NCI-H1092 (cell line): ENCODE measurements at places on chromosomes 4 and X.

DNA sequence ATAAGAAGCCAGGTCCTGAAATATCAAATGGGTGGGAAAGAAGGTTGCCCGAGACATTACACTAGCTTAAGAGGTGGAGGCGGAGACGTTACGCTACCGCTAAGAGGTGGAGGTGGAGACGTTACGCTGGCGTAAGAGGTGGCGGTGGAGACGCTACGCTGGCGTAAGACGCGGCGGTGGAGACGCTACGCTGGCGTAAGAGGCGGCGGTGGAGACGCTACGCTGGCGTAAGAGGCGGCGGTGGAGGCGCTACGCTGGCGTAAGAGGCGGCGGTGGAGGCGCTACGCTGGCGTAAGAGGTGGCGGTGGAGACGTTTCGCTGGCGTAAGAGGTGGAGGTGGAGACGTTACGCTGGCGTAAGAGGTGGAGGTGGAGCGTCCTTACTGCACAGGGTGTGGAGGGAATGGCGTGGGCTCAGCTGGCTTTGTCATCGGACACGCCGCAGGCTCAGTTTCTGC, 12.8 kb downstream of the CYP4V2 start:
- DNase-seq = peak; percentile 53

DNA sequence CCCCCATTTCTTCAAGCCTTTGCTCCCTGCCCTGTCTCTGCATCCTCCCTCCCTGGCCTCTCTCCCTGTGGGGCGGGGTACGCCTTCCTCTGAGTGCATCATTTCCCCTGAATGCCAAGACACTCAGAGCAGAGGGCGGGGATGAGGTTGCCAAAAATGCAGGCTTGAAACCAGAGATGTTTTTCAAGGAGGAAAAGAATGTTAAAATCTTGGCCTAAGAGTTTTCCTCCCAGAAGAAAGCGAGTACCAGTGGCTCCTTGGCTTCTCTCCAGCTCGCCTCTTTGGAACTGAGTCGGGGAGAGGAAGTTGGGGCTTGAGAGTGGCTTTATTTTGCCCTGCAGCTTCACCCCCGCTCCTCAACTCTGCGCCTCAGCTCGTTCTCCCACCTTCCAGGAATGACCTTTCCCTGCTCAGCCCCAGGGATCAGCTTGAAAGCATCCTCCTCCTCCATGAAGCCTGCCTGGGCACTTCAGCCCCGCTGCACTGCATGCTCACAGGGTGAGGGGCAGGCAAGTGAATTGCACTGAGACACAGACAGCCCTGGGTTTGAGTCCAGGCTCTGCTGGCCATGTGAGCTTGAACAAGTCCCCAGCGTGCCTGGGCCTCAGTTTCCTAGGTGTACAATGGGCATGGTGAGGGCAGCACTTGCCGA, 57.5 kb upstream of the SORCS2 start:
- DNase-seq = no peak

DNA sequence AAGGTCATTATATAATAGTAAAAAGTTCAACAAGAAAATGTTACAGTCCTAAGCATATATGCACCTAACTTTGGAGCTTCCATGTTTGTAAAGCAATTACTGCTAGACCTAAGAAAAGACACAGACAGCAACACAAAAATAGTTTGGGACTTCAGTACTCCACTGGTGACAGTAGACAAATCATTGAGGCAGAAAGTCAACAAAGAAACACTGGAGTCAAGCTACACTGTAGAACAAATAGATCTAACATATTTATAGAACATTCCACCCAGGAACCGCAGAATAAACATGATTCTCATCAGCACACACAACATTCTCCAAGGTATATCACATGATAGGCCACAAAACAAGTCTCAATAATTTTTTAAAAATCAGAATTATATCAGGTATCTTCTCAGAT, 42.6 kb downstream of the ARFIP1 start:
- DNase-seq = no peak

GRCh38 chr4:52368895-52369294, 290.2 kb downstream of the USP46 start:
- peak; percentile 21 for DNase-seq

GRCh38 chr4:53489279-53489889, 101.9 kb downstream of the LNX1 start:
- no peak for DNase-seq

- DNase-seq = no peak
Measured at GRCh38 chr4:102321260-102321995, 23.9 kb downstream of the SLC39A8 start.

- no peak for DNase-seq
Measured at GRCh38 chr4:73308286-73308685, 49.7 kb upstream of the ANKRD17 start.

GRCh38 chrX:41693024-41693423, 4.3 kb downstream of the GPR34 start:
- no peak for DNase-seq

DNA sequence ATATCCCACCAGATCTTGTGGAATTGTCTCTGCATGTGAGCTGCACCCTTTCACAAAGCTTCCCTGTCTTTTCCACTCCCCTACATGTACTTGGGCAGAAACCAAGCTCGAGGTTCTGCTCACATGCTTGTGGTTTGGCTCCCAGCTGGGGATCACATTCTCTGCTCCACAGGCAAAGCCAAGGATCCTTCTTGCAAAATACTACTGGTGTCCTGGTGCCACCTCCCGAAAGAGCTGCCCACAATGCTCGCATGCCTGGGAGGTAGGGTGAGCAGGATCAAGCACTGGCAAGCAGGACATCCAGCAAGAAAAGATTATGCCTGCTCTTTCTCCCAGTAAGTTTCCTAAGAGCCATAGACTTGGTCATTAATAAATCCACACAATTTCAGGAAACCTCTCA, 45.1 kb upstream of the PPARGC1A start:
- DNase-seq = no peak

DNA sequence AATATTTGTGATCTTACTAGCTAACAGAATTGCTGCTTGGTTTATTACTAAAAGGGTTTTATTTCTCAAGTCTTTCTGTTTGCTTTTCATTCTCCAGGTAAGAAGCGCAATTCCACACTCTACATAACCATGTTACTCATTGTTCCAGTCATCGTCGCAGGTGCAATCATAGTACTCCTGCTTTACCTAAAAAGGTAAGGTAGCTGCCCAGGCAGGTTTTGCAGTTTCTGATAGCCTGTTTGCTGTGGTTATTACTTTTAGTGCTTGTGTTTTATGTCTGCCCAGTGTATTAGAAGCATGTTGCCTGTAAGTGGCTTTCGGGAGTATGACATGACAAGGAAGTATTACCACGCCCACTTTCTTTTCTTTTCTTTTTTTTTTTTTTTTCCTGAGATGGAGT, 46.4 kb downstream of the IL13RA1 start:
- no peak for DNase-seq

GRCh38 chr4:24179201-24179840, 289.5 kb upstream of the PPARGC1A start:
- DNase-seq = no peak

- no peak for DNase-seq
Measured at GRCh38 chr4:99437723-99438404, 2.7 kb upstream of the ADH7 start.

- DNase-seq = no peak
Measured at GRCh38 chr4:152856960-152857359, 77.2 kb downstream of the ARFIP1 start.

DNA sequence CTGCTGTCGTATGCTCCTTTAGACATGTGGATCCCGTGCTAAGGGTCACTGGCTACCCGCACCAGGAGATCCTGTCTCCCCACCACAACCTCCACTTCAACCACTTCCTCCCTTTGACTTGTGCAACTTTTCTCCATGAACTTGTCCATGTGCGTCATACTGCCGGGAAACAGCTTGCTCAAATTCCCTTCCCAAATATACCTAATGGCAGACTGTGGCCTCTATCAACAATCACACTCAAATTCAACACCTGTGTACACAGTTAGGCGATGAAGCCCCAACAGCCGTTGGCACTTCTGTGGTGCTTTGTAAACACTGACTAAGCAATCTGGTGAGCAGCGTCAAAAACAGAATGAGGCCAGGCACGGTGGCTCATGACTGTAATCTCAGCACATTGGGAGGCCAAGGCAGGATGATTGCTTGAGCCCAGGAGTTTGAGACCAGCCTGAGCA, 49.5 kb downstream of the CD99L2 start:
- peak; percentile 81 for DNase-seq

- DNase-seq = no peak
Measured at GRCh38 chr4:30005995-30006394, 714.2 kb upstream of the PCDH7 start.

DNA sequence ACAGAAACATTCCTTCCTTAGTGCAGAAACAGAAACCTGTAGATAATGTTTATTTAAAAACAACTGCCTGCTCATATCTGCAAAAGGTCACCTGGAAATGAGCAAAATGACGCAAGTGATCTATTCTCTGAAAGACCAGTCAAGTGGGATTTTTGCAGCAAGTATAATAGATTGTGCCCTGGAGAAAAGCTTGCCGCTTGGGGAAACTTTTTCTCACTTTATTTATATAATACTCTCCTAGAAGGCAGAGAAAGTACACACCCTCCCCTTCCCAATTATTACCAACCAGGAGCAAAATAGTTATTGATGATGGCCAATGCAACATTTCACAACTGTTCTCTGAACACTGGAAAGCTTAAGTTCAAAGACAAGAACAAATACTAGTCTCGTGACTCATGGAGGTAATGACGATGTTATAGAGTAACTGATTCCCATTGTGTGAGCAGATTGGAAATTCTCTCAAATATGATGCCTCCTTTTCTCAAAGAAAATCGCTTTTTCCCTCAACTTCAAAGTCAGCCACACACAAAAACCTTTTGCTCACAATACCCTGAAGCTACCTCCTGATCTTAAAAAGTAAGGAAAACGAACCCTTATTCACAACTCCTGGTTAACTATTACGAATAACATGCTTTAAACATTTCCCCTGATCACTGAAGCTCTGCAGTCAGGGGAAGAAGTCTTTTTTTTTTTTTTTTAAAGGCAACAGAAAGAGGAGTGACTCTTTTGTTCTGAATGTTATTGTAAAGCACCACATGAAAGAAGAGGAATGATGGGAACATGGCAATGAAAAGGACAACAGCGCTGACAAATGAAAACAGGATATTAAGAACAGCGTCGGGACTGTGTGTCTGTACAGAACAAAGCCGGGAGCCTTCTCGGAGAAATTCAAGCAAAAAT, 41.0 kb downstream of the MID1 start:
- DNase-seq = no peak

GRCh38 chr4:94803181-94803580, 45.4 kb downstream of the BMPR1B start:
- no peak for DNase-seq

DNA sequence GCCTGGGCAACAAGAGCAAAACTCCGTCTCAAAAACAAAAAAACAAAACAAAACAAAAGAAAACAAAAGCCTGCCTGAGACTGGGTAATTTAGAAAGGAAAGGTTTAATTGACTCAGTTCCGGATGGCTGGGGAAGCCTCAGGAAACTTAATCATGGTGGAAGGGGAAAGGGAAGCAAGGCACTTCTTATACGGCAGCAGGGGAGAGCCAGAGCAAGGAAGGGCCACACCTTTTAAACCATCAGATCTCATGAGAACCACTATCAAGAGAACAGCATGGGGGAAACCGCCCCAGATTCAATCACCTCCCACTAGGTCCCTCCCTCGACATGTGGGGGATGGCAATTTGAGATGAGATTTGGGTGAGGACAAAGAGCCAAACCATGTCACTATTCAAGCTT, 122.2 kb downstream of the UBE2K start:
- no peak for DNase-seq

DNA sequence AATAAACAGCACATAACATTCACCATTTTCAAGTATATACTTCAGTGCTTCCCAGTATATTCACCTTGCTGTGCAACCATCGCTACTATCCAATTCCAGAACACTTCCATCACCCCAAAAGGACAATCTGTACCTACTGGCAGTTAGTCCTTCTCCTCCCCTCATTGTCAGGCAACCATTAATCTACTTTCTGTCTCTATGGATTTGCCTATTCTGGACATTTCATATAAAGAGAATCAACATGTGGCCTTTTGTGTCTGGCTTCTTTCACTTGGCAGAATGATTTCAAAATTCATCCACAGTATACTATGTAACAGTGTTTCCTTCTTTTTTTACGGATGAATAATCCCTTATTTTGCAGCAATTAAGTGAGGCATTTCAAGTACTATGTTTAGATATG, 189.4 kb downstream of the FBXW7 start:
- DNase-seq = no peak

DNA sequence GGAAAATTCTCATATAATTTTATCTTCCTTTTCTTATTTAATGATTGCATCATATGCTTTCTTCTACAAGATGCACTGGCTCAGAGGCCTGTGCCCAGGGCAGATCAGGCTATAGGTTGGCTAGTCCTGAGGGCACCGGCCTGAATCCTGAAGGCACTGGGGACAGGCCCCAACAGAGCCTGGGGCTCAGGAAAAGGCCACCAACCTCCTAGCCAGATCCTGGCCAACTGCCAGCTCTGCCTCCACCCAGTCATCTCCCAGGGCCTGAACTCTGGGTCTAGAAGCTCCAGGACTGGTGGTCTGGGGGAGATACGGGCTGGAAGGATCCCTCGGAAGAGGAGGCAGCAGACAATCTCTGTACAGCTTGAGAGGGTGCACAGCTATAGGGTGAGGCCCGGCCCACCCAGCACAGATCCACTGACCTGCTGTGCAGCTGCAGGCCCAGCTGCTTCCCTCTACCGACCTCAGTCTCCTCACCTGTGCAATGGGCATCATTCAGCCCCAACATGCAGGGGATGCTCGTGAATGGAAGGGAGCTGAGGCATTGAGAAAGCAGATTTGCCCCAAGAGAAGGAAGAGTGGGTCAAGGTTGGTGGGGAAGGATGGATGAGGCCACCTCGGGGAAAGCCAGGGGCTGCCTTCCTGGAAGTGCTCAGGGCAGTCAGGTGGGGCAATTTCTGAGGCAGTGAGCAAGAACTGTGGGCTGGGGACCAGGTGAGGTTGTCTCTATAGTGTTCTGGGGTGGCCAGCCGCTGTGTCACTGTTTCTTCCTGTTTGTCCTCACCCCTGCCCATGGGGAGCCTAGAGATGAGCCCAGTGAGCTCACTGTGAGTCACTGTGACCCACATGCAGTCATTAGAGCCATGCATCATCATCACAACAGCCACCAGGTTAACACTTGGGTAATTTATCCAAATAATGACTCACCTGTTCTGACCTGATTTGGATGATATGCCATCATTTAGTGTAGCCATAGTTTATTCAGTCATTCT, 22.4 kb upstream of the XAGE2 start:
- no peak for DNase-seq

- DNase-seq = no peak
Measured at GRCh38 chrX:56733459-56734046, 4.5 kb downstream of the NBDY start.

- DNase-seq = no peak
Measured at GRCh38 chr4:13240066-13240465, 244.1 kb downstream of the RAB28 start.
